Glutamatergic neuron (in vitro differentiated cells): ENCODE measurements at places on chromosomes 7 and 10. TPM values are rescaled to one million over a fixed set of nuclear protein-coding genes. Genes with fewer than 3 reads are reported as not detected.

Gene NDUFA5
- total RNA-seq = 84.4 TPM

Gene PDE6C
- total RNA-seq = not detected

Gene LHFPL3
- total RNA-seq = not detected

Gene HKDC1
- not detected for total RNA-seq

Gene POM121
- total RNA-seq = 50.9 TPM

Gene PAPOLB
- 1.2 TPM for total RNA-seq

Gene GFRA1
- total RNA-seq = 347 TPM

Gene CPA2
- not detected for total RNA-seq

Gene TMEM176B
- 0.44 TPM for total RNA-seq

Gene HOXA6
- not detected for total RNA-seq

Gene CLCN1
- 0.56 TPM for total RNA-seq

Gene SPDYE16
- 0.20 TPM for total RNA-seq

Gene TUBAL3
- total RNA-seq = not detected
